AG08395 (cell line): ENCODE measurements at places on chromosomes 3 and 15.

DNA sequence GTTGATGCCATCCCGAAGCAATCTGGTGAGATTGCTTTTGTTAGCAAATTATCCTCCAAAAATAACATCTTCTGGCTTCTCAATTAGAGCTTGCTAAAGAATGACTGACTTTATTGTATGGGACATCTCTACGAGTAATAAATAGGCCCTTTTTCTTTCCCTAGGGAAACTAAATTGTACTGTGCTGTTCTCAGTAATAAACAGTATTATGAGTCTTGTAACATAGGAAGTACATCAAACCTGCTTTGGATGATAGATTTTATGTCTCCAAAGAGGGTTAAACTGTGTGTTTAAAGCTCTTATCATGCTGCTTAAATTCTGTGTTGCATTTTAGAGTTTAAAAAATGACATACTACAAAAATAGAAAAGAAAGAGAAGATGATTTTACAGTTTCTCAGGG, 153.4 kb upstream of the THRB start:
- no peak for DNase-seq

- no peak for DNase-seq
Measured at GRCh38 chr3:155420881-155421486, 127.5 kb upstream of the STRIT1 start.

DNA sequence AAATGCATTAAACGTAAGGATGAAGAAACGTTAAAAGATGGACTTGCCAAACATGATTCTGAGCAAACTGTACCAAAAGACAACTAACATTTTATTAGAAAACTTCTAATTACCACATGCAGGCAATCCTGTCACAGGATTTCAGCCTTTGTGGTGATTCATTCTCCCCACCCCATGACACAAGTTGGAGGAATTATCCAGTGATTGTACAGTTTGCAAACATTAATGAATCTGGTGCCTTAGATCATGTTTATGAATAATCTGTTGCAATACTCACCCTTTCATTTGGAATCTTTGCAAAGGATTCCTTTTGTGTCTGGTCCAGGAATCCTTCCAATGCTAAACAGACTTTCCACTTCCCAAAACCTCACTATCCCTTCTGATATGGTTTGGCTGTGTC, 23.3 kb upstream of the ERC2 start:
- no peak for DNase-seq

GRCh38 chr3:11529281-11529680, 114.4 kb downstream of the VGLL4 start:
- DNase-seq: no peak

DNA sequence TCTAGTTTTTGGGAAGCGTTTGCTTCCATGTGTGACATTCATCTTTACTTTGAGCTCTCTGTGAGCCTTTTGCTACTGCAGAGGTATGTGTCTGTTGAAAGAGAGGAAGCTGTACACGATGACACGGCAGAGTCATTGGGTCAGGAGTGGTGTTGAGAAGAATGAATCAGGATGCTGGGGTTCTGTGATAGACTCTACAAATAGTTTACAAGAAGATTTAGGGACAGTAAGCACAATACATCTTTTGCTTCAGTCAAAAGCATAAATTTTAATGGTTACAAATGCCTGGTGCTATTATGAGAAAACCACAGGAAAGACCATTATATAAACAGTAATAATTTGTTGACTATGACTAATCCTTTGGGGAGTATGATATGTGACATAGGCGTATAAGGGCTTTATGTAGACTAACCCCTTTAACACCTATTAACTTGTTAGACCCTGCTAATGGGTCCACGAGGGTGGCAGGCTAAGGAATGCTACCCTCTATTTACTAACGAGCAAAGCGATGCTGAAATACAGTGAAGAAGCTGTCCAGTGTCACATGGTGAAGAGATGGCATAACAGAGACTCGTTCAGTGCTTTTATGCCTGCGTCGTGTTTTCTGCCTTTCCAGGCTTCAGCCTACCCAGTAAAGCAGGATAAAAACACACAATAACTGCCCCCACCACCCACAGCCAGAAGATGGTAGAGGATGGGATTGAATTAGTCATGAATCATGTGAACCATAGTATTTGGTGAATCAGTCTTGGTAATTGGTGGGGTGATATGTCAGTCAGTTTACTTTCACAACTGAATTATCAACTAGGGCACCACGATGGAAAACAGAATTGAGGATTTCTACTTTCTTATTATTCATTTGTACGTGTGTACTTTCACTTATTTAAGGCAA, 118.8 kb downstream of the LPP start:
- peak; percentile 81 for DNase-seq

DNA sequence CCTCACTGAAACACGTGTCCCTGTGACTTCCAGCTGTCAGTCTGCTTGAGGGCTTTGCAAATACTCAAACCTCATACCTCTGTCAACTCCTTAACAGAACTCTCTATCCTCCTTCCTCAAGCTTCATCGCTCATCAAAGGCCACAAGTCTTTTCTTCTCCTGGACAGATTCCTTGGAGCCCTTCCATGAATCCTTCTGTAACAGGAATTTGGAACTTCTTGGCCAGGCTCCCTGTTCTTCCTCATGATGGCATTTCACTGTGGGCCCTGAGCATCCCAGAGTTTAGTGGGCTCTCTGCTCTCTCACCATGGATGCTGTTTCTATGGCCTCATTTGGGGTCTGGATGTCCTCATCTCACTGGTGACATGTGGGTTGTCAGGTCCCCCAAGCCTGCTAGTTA, 105.0 kb upstream of the TLE3 start:
- peak; percentile 30 for DNase-seq

- no peak for DNase-seq
Measured at GRCh38 chr3:169390741-169391305, 272.7 kb downstream of the MECOM start.

DNA sequence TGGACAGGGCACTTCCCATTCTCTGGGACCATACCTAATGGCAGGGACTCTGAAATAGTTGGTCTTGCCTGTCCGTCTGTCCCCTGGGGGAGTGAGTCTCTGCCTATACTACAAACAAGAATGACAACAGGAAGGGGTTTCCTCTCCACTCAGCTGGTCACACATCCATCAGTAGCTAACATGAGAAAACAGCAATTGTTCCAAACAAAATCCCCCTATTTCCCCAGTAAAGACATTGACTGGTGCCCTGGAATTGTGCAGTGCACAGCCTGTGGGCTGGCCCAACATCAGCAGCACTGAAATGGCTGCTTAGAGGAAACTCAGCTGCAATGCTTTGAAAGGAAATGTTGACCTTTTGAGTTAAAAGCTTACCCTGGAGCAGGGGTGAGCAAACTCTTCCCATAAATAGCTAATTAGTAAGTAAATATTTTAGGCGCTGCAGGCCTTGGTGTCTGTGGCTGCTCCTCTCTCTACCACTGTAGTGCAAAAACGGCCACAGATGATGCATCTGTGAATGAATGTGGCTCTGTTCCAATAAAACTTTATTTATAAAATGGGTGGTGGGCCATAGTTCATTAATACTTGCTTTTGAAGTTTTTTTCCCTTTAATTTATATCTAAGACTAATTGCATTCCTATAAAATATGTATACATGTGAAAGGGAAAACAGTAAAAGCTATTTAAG, 174.3 kb downstream of the KLF13 start:
- no peak for DNase-seq

- DNase-seq: peak; percentile 47
Measured at GRCh38 chr3:38634111-38634510, 15.4 kb downstream of the SCN5A start.

- DNase-seq: no peak
Measured at GRCh38 chr3:8635631-8636030, 9.0 kb downstream of the SSUH2 start.

GRCh38 chr3:170740726-170741591, 129.0 kb downstream of the RPL22L1 start:
- DNase-seq: peak; percentile 79

DNA sequence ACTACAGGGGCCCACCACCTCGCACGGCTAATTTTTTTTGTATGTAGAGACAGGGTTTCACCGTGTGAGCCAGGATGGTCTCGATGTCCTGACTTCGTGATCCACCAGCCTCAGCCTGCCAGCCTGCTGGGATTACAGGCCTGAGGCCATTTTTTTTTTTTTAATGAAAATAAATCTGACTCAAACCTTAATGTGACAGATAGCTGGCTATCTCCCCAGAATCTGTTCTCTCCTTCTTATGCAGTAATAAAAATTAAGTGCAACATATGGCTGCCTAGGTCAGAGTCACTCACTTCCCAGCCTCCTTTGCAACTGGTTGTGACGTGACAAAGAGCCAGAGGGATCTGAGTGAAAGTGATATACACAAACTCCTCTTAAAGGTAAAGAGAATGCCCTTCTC, 53.0 kb downstream of the ZNF148 start:
- peak; percentile 4 for DNase-seq

DNA sequence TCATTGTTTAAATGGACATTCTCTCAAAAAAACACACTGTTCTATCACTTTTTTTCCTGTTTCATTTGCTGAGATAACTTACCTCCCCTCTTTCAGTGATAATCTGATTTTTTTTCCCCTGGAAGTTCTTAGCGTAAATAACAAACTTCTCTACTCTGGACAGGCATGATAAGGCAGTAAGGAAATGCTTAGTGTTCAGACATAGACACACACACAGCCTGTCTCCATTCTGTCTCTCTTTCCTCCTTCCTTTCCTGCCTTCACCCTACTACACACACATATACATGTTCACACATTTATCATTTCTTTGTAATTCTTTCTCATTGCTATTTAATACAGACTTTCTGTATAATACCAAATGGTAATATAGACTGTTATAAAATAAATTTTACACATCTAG, 470.8 kb upstream of the ROBO1 start:
- DNase-seq: no peak

GRCh38 chr3:149366941-149367840, 10.3 kb downstream of the TM4SF1 start:
- DNase-seq: peak; percentile 32

DNA sequence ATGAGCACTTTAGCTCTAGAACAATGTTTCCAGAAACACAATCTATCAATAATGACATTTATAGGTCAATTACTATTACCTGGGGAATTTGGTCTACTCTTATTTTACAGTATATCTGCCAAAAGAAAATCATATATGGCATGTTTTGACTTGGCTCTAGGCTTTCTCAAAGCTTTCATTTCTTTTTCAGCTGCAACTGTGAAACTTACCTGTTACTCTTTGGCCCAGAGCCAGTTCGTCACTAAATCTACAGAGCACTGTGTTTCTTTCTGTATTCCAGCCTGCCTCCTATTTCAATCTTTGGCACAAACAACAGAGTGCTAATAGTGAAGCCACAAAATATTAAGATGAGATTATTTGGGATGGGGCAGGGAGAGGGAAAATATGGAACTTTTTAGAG, 76.0 kb downstream of the P2RY1 start:
- DNase-seq: no peak

GRCh38 chr3:138786788-138787271, 47.9 kb downstream of the PIK3CB start:
- DNase-seq: peak; percentile 68

GRCh38 chr3:190517687-190518086, 3.8 kb downstream of the IL1RAP start:
- peak; percentile 50 for DNase-seq

GRCh38 chr3:186509423-186509822, 34.8 kb downstream of the CRYGS start:
- DNase-seq: no peak

DNA sequence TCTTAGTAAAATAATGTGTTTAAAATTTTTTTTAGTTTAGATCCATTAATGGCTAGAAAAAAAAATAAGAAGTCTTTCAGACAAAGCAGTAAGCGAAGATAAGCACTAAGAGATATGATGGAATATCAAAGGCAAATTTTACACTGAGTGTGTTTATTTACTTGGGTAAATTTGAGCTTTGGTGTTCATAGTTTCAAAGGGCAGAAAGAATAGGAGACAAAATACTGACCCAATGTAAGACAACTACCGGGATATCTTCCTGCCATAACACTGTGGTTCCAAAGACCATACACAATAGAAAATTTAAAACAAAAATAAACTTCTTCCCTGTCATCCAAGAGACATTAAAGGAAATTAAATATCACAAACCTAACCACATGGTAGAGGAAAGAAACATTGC, 25.5 kb upstream of the TP63 start:
- no peak for DNase-seq

GRCh38 chr3:192888190-192888589, 29.5 kb downstream of the MB21D2 start:
- no peak for DNase-seq

- DNase-seq: peak; percentile 18
Measured at GRCh38 chr3:151871639-151872468, 1.6 kb upstream of the SUCNR1 start.

DNA sequence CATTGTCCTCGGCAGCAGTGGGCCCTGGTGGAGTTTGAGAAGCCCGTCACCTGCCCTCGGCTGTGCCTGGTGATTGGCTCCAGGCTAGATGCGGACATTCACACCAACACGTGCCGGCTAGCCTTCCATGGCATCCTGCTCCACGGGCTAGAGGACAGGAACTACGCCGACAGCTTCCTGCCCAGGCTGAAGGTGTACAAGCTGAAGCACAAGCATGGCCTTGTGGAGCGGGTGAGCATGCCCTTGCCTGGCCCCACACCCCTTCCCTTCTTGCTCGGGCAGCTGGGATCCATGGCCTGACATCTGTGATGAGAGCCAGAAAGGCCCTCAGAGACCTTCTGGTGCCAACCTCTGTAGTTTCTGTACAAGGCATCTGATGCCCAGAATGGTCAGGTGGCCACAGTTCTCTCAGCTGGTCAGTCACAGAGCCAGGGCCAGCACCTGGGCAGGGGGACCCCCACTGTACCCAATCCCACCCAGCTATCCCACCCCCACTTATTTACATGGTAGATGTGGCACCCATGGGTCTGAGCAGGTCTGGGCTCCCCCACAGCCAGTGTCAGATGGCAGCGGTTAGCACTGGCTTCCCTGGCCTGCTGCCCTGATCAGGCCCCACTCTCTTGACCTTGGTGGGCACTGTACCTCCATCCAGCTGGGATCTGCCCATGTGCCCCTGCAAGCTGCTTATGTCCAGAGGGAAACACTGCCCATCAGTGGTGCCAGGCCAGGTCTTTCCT, 124.9 kb downstream of the DNAJB8 start:
- no peak for DNase-seq

DNA sequence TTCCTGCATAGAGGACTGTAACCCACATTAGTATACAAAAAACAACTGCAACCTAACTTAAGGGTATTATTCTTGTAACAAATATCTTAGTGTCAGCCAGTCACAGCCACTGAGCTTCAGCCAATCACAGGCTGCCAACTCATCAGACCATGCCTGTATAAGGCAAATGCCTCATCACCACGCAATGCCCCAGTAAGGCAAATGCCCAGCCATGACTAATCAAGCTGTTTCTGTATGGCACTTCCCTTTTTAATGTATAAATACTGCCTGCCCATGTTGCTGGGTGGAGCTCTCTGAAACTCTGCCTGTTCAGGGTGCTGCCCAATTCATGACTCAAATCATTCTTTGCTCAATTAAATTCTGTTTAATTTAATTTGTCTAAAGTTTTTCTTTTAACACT, 18.4 kb upstream of the GABRA5 start:
- DNase-seq: no peak

GRCh38 chr3:149267565-149267964, 45.9 kb upstream of the CP start:
- DNase-seq: no peak
